Type B pancreatic cell (in vitro differentiated cells): ENCODE measurements at places on chromosomes 2 and 18. TPM values are rescaled to one million over a fixed set of nuclear protein-coding genes. Genes with fewer than 3 reads are reported as not detected.

- DNase-seq = no peak
Measured at GRCh38 chr2:239912938-239913635, 112.1 kb downstream of the NDUFA10 start.

GRCh38 chr2:151306621-151307020 is 17.2 kb upstream of the NMI start:
- DNase-seq = no peak

GRCh38 chr2:211127501-211127900 is 571.1 kb downstream of the CPS1 start:
- no peak for DNase-seq

DNA sequence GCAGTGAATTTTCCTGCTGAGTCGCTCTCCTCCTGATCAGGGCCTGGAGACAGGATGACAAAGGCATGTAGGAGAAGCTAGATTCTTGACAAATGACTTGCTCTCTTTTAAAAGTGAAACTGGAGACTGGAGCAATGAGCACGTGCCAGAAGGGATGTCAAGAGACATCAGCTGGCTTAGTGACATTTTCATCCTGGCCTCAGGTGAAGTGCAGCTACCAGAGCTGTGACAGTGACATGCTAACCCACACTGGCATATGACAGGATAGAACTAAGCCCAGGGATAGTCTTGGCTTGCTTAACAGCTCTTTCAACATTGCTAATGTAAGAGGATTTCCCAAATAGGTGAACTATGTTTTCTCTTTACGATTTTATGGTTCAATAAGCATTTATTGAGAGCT is 757.5 kb upstream of the DDX18 start:
- no peak for DNase-seq

GRCh38 chr2:82089518-82089917 is 1785.0 kb upstream of the LRRTM1 start:
- DNase-seq = no peak

DNA sequence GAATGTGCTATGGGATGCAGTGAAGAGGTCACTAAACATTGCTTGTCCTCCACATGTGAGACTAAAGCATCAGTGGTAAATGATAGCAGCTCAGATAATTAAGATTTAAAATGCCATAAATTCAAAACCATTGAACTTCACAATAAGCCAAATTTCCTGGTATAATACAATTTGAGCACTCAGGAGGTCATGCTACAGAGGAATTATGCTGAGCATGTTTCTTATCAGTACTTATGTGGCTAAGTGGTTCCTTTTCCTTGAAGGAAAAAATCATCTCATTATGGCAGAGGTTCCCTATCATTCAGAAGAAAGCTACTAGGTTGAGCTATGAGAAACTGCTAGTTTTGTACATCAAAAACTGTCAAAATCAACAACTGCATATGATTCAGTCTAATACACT is 156.6 kb downstream of the AGPS start:
- DNase-seq = no peak

- no peak for DNase-seq
Measured at GRCh38 chr2:189393440-189394111, 47.7 kb upstream of the WDR75 start.

GRCh38 chr2:158079672-158080071 is 22.0 kb upstream of the UPP2 start:
- no peak for DNase-seq

Gene KRTCAP3
- 12.4 and 23.9 TPM in 2 replicates for total RNA-seq

Gene SAG
- 0.43 TPM in 1 of 2 replicates, not detected in the other for total RNA-seq

Gene SLC9A4
- 3.1 and 7.9 TPM in 2 replicates for total RNA-seq
